ENCODE measurements at places on chromosomes 12 and 14.

DNA sequence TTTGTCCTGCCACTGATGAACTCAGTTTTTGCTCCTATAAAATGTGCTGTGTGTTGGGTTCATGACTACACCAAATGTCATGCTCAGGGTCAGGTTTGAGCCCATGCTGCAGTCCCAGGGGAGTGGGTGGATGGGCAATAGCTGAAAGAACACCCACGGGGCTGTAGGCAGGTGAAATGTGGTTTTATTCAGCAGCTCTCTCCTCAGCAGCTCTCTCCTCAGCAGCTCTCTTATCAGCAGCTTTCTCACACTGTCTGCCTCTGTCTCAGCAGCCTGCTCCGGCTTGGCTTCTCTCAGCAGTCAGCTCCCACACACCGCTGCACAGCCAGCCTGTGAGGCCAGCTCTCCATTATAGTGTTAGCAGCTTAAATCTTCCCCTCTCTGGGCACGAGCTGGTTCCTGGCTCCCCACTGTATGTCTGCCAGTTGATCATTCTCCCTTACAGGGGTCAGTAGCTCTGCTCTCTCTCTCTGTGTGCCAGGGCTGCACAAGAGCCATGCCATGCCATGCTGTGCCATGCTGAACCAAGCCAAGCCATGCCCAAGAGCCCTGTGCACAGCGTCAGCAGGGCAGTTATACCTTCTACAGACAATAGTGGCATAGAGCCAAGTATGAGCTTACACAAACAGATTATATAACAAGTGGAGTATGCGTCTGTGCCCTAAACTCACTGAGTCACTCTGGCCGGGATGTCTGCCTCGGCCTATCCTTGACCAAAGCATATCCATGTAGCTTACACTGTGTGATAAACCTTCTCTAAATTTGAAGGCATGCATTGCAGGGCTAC is 303.3 kb upstream of the TMPO start:
- no peak for DNase-seq

- no peak for DNase-seq
These were observed 22.0 kb downstream of the TTC9 start for GRCh38 chr14:70663707-70664179.

DNA sequence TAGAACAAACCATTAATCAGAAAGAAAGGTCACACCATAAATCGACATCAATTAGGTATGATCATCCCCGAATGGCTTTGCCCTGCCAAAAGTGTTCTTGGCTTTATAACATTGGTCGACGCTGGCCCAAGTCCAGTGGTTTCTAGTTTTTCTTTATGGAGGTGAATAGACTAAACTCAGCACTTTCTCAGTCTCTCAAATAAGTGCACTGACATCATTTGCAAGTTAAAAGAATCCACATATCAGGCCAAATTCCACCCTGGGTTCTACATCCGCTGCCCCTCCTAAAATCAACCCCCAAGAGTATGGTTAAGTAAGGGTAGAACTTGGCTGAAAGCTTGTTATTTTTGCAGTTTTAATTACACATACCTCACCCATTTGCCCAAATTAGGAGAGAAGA is 314.3 kb downstream of the C12orf75 start:
- no peak for DNase-seq

- no peak for DNase-seq
These were observed 6.8 kb downstream of the PRPH start for GRCh38 chr12:49301760-49302159.

GRCh38 chr12:53004582-53004981 is 1.7 kb upstream of the EIF4B start:
- DNase-seq, result no peak

DNA sequence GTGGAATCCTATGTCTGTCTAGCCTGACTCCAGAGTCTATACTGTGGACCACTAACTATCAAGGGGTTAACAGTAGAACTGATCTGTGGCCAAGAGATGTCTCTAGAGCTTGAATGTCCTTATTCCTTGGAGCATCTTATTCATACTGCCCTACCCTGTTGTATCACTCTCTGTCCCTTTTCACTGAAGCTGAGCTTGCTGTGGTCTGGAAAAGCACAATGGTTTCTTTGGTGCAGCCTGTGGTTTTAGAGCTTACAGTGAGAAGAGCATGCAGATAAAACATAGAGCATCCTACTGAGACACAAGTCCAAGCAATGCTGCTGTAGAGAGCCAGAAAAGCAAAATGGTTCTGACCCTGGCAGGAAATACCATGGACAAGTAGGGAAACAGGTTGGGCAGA is 367.0 kb upstream of the ATP2B1 start:
- no peak for DNase-seq

GRCh38 chr12:54182086-54182485 is 6.7 kb downstream of the SMUG1 start:
- no peak for DNase-seq

DNA sequence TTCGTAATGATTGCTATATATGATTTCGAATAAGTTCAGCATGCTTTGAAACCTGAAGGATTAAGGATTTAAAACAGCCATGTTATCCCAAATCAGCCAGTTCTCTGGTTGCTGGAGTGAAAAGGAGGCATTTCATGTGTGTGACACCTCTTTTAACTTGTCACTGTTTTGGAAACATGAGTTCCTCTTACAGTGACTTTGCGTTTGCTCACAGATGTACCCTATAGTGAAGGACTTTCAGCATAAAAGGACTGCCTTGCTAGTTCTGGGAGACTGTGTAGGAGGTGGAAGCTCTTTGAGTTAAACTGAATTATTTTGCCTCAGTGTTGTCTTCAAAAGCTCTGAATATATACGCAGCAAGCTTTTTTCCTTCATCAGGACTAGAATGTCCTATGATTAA is 7.6 kb downstream of the RNASE11 start:
- DNase-seq, result no peak

- DNase-seq, result no peak
These were observed 1568.2 kb upstream of the SEL1L start for GRCh38 chr14:83101846-83102245.

DNA sequence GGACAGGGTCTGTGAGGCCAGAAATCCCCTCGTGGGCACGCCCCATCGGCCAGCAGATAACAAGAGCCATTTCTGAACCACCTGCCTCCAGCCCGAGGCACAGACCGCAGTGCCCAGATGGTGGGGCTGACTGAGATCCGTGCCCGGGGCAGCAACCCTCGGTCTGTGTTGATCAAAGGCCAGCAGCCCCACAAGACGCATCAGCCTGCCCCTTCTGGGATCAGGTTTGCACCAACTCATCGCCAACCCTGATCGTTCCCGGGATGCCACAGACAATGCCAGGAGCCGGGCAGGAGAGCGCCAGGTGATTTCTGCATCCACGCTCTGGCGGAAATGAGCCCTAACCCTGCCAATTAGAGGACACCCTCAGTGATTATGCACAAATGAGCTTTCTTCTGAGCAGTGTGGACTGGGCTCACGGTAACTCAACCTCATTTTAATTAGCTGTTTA is 64.5 kb downstream of the TESC start:
- DNase-seq, result no peak

GRCh38 chr12:22121224-22121623 is 75.2 kb downstream of the CMAS start:
- no peak for DNase-seq

DNA sequence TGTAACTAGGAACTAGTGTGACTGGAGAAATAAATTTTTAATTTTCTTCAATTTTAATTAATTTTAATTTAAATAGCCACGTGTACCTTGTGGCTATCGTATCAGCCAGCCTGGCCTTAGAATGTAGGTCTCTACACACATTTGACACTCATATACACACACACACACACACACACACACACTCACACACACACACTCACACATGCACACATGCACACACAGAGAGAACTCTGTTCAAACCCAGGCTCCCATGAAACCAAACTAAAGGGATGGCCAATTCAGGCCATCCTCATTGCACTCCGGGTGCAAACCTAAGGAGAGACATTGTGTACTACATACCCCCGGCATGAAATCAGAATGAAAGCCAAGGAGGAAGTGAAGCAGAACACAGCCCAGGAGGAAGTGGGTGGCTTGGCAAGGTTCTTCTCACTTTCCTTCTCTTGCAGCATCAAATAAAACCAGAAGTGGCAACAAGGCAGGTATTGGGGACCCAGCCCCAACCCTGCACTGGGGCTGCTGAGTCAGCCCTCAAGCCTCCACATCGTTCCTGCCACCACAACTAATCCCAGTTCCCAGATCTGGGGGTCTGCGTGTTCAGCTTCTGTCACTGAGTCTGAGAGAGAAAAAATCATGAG is 26.2 kb upstream of the CHPT1 start:
- DNase-seq, result peak; percentile 12

DNA sequence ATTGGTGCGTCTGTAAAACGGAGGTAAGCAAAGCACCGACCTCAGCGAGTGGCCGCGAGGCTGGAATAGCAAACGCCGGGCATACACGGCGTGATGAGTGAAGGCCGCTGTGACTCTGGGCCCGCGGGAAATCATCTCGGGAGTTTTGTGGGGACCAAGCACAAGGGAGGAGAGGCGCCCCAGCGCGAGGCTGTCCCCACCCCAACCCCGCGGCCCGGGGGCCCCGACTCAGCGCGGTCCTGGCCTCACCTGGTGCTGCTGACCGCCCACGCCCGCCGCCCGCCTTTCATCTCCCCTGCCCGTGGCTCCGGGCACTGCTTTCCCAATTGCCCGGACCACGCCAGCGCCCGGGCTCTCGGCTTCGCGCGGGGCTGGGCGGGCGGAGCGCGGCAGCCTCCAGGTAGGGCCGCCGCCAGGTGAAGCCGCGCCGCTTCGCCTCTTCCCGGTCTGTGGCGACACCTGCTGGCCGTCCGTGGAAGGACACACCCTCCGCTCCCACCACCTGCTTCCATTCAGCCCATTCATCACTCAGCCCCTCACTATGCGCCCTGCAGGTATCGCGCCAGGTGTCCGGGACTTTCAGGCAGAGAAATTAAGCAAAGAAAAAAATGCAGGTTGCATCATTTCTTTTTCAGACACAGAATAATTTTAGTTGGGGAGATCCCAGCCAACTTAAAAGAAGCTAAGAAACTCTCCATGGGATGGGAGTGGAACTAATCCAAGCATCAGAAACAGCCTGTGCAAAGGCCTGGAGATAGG is 360.4 kb downstream of the MED13L start:
- peak; percentile 86 for DNase-seq

DNA sequence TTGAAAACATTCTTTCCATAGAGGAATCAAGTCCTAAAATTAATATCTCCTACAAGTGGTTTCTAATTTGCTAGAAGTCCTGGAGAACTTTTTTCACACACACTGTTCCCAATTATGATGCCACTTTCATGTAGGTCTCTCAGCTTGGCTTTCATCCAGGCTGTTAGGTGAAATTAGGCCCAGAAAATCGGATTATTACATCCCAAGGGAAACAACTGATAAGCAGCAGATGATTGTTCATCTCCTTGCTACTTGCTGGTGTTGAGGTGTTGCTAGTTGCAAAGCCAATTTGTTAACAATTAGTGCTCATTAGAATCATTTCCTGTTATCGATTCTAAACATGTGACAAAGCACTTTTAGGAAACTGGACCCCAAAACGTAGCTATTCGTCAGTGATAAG is 248.0 kb downstream of the PDZRN4 start:
- DNase-seq, result no peak

- no peak for DNase-seq
These were observed 158.5 kb downstream of the PRKCH start for GRCh38 chr14:61479746-61480502.

- DNase-seq, result no peak
These were observed 10.4 kb upstream of the BDKRB2 start for GRCh38 chr14:96194262-96194656.

GRCh38 chr12:18135509-18135908 is 45.5 kb upstream of the RERGL start:
- no peak for DNase-seq

GRCh38 chr14:97283005-97283403 is 485.8 kb downstream of the VRK1 start:
- DNase-seq, result no peak

GRCh38 chr14:31109257-31109656 is 83.1 kb upstream of the STRN3 start:
- DNase-seq, result no peak

DNA sequence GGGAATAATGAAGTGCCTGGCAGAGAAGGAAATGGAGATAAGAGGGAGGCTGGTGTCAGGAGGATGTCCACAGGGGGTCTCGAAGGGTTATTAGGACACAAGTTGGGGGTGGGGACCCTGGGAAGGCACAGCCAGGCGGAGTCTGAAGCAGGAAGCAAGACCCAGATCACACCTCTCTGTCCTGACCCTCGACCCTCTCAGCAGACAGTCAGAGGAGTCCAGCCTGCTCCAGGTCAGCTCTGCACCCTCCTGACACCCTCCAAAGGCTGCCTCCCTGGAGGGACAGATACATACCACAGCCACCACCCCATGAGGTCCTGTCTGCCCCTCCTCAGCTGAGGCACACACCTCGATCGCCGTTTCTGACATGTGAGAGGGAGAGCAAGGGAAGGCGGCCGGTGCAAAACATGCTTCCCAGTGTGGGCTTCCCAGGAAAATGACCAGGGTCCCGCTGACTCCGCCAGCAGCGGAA is 9.0 kb downstream of the BCL11B start:
- DNase-seq, result no peak

- DNase-seq, result no peak
These were observed 16.5 kb downstream of the JAG2 start for GRCh38 chr14:105151838-105152793.

Data from GM13977 (cell line).